ENCODE measurements at places on chromosomes 3 and 15.

GRCh38 chr15:80099241-80099640 lies 39.8 kb downstream of the ZFAND6 start:
- DNase-seq = no peak

DNA sequence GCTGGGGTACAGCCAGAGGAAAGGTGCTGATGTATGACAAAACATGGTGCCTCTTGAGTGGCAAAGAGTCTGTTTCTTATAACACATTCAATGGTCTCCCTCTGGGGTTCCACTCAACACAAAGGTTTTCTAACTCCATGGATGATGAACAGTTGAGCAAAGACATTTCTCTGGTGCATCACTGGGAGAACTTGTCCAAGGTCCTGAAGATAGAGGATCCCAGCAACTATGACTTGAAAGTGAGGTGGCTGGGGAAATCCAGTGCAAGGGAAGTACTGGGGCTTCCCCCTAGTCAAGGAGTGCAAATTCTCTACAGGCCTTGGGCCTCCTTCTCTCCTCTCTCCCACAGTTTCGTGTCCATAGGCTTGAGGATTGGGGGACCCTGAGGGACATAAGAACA lies 431.1 kb downstream of the WDR72 start:
- DNase-seq = no peak

- DNase-seq = no peak
Observed at GRCh38 chr15:91634179-91634578, 219.3 kb upstream of the SLCO3A1 start.

- DNase-seq = no peak
Observed at GRCh38 chr15:76060118-76060989, 569 bp downstream of the TMEM266 start.

GRCh38 chr15:63094495-63094931 lies 27.1 kb upstream of the LACTB start:
- no peak for DNase-seq

GRCh38 chr3:71087143-71088018 lies 496.1 kb downstream of the FOXP1 start:
- DNase-seq = no peak

- no peak for DNase-seq
Observed at GRCh38 chr3:152382312-152383135, 113.8 kb downstream of the MBNL1 start.

GRCh38 chr3:110684466-110684865 lies 387.1 kb upstream of the NECTIN3 start:
- DNase-seq = no peak
